ENCODE measurements at places on chromosomes 2 and 18.
A peak's percentile ranks its signal among the peaks of the same experiment; 100 is the strongest.

DNA sequence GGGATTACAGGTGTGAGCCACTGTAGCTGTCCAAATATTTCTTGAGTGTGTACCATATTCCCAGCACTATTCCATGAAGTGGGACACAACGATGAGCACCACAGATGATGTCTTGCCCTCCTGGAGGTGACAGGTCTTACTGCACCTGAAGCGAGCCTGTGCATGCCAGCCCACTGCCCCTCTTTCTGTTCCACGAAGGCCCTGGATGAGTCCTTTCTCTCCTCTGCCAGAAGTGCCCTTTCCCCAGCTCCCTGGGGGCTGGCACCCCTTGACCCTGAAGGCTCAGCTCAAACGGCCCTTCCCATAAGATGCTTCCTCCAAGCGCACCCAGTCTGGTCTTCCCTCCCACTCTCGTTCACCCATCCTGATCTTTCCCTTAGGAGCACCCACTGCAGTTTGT is 5.5 kb downstream of the ATP6V1B1 start:
- DNase-seq = no peak

- DNase-seq = no peak
Measured at GRCh38 chr18:71293322-71293721, 1004.5 kb downstream of the SOCS6 start.

GRCh38 chr2:33221046-33221784 is 255.2 kb upstream of the RASGRP3 start:
- DNase-seq = no peak

DNA sequence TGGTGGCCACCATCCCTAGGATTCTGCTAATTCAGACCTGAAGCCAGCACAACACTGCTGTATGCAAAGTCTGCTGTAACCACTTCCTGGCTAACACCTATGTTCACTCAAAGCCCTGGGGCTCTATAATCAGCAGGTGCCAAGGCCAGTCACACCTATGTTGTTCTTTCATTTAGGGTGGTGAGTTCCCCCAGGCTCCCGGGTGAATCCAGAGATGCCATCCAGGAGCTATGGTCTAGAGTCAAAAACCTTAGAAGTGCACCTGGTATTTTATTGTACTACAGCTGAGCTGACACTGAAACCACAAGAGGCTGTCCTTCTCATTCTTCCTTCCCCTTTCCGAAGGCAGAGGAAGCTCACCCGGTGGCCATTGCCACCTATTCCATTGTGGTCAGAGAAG is 46.2 kb upstream of the CCDC141 start:
- no peak for DNase-seq

- no peak for DNase-seq
Measured at GRCh38 chr2:59905731-59906130, 647.7 kb downstream of the BCL11A start.

DNA sequence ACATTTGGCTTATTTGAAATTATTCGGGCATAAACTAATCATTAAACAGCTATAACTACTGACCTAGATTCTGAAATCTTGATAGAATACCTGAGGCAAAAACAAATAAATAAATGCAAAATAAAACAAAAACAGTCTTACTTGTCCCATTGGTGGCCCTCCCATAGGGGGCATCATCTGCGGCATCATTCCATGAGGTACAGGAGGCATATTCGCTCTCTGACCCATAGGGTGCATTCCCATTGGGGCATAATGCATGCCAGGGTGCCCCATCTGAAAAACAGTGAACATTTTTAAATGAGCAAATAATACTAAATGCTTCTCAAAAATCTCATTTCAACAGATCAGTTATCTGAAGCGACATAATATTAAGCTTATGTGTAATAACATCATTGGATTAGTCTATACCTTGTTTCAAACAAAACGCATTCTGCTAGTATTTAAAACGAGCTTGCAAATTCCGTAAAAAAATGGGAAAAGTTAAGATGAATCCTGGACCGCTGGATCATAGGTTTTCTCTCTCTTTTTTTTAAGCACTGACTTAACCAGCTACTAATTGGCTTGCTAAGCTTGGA is 1.3 kb downstream of the PRPF40A start:
- DNase-seq = peak; percentile 73

DNA sequence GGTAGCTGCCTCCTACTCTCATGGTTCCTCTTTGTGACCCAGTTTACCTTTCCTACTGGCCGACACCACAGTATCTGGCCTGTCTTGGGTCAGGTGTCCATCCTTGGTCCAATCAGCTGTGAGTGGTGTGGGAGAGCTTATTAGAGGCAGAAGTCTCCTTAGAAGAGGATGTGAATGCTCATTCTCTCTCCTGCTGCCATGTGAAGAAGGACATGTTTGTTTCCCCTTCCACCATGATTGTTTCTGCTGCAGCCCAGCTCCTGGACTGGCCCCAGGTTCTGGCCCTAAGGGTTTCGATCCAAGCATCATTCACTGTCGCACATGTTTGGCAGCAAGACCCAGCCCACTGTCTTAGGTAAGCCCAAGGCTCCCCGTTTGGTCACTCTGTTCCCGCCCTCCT is 55.3 kb upstream of the TGIF1 start:
- no peak for DNase-seq

- no peak for DNase-seq
Measured at GRCh38 chr2:167965907-167966761, 281.3 kb downstream of the STK39 start.

- no peak for DNase-seq
Measured at GRCh38 chr2:68217729-68218128, 34.6 kb downstream of the PPP3R1 start.

DNA sequence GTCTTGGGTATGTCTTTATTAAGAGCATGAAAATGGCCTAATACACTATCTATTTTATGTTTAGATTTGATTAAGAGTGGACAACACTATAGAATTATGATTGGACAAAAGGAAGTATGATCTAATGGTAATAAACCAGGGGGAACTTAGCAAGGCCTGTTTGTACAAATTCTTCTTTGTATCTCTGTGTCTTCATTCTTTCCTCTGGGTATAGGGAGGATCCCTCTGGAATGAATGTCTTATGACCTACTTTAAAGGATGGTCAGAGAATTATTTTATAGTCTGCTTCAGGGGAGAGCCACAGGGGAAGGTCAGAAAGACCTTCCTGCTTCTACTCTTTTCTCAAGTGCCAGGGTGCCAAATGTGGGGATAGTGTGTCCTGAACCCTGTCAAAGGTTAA is 42.8 kb upstream of the FANCL start:
- DNase-seq = no peak

GRCh38 chr2:217612920-217613319 is 389.9 kb downstream of the TNS1 start:
- no peak for DNase-seq

GRCh38 chr2:88760819-88761598 is 69.5 kb downstream of the RPIA start:
- DNase-seq = no peak

- DNase-seq = no peak
Measured at GRCh38 chr2:78757640-78758039, 267.9 kb upstream of the REG3G start.

DNA sequence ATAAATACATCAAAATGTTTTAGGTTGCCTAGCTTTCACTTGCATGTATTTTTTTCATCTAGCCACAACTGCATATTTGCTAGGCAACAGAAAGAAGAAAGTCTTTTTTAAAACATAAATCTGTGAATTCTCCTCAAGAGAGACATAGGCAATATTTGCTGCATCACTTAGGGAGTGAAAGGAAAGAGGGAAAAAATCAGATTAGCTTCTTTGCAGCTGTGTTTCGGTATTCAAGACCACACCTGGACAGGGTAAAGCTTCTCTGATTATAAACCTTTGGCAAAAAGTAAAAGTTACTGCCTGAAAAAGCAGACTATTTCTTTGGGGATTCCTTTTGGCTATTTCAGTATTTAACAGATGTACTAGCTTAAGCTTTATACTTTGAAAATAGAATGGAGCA is 280.9 kb upstream of the ZSWIM2 start:
- no peak for DNase-seq

- no peak for DNase-seq
Measured at GRCh38 chr2:17076533-17076932, 410.9 kb upstream of the CYRIA start.

All from neural progenitor cell (in vitro differentiated cells).